Stimulated activated CD4-positive, alpha-beta T cell treated with anti-CD3 and anti-CD28 coated beads, Interleukin-12 subunit alpha, Interleukin-12 subunit beta, amount 100 ng/mL, for 24 hours (primary cell): ENCODE measurements at places on chromosomes 7 and 10.

DNA sequence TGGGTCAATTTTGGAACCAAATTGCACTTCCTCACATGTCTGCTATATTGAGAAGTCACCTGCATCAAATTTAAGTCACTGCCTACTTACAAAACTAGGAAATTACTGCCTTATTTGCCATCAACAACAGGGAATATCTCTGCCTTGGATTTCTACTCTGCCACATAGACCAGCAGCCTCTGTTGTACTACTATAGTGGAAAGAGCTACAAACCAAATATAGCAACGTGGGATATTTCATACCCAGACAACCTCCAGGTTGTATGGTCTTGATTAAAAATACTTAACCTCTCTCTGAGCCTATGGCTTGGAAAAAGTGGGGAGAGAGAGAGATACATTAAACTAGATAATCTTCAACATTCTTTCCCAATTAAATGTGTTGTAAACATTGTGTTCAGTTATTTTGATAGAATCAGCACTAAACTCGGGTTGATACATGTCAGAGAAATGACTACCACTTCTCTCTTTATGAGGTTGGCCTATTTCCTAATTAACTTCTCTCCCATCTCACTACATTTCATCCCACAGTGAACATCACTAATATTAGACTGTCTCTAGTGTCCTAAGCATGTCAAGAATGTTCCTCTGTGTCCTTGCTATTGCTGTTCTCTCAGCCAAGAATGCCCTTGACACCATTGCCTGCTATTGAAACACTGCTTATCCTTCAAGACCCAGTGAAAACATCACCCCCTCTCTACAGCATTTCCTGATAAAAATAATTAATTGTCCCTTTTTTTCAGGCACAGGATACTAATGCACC, 421.2 kb downstream of the IPMK start:
- DNase-seq: no peak

DNA sequence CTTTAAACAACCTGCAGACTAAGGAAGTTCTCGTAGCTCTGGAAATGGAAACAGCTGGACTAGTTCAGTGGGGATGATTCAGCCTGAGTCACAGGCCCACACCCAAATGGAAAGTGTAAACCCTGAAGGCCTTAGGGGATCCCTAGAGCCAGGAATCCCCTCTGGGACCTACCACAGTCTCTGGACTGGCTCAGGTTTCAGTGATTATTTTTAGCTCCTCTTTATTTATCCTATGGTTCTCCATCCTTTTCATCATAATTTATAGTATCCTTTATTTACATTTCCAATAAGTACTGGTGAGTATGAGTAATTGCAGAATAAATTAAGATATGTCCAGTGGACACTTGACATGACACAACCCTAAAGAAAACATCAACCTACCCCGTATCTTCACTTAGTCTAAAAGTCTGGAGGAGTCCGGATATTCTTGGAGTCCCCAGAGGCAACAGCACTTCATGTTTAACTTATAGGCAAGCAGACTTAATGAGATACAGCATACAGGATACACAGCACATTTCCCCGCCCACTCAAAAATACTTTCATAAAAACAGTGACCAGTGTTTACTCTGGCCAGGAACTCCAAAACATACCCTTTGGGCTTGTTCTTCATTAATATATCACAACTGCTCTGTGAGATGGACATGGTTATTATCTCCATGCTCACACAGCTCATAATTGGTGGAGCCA, 28.4 kb upstream of the SEMA3E start:
- DNase-seq: no peak

DNA sequence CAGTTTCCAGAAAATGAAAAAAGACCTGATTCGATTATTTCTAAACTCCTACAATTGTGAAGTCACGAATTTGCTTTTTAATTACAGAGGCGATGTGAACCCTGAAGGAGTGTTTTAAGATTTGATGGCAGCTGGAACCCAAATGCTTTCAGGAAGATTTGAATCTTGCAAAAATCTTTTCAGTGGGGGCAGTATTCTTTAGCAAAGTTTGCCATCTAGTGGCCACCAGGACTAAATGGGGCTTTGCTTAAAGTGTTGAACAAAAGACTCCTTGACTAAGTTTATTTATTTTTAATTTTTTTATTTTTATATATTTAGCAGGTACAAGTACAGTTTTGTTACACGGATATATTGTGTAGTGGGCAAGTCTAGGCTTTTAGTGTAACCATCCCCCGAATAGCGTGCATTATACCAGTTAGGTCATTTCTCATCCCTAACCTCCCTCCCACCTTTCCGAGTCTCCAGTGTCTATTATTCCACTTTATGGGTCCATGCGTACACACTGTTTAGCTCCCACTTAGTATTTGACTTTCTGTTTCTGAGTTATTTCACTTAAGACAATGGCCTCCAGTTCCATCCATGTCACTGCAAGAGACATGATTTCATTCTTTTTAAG, 98.8 kb downstream of the CACNB2 start:
- DNase-seq: no peak

GRCh38 chr10:69686866-69687265, 56.8 kb downstream of the FAM241B start:
- DNase-seq: no peak

GRCh38 chr10:13587391-13587790, 626 bp downstream of the PRPF18 start:
- no peak for DNase-seq

- no peak for DNase-seq
Observed at GRCh38 chr10:46306516-46307184, 19.9 kb downstream of the ANTXRL start.
